ENCODE measurements at places on chromosomes 6 and 20. TPM values are rescaled to one million over a fixed set of nuclear protein-coding genes. Genes with fewer than 3 reads are reported as not detected.

DNA sequence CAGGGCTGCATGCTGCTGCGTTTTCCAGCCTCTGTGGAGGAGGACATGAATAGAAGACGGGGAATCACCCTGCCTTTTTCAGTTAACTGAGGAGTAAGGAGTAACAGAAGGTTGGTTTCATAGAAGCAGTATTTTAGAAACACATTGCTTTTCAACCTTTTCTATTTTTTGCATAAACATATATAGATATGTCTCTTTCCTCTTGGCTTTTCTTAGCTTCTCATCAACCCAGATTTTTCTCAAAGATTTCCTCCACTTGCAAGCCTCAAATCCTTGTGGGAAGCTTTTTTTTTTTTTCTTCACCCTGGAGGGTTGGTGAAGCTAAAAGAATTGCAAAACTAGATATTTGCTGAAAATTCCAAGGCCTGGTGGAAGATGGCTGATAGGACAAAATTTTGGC, 6.0 kb downstream of the SLC24A3 start:
- DNase-seq: no peak

SLC17A4 gene
- 137 TPM for total RNA-seq

DNA sequence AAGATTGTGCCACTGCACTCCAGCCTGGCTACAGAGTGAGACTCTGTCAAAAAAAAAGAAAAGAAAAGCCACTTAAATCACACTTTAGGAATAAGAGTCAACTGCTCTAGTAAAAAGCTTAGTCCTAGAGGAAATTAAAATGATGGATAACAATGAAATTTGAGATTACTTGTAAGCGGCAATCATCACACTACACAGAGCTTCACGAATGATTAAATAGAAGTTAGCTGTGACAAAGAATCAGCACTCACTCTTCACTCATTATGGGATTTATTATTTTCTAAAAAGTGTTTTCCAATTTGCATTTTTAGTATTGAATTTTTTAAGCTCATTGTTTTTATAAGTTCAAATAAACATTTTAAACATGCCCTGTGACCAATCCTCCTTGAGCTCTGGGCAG, 718.0 kb downstream of the UTRN start:
- no peak for DNase-seq

SYCP2 gene
- total RNA-seq: not detected

GRCh38 chr6:89186762-89187161, 30.4 kb downstream of the GABRR1 start:
- no peak for DNase-seq

DNA sequence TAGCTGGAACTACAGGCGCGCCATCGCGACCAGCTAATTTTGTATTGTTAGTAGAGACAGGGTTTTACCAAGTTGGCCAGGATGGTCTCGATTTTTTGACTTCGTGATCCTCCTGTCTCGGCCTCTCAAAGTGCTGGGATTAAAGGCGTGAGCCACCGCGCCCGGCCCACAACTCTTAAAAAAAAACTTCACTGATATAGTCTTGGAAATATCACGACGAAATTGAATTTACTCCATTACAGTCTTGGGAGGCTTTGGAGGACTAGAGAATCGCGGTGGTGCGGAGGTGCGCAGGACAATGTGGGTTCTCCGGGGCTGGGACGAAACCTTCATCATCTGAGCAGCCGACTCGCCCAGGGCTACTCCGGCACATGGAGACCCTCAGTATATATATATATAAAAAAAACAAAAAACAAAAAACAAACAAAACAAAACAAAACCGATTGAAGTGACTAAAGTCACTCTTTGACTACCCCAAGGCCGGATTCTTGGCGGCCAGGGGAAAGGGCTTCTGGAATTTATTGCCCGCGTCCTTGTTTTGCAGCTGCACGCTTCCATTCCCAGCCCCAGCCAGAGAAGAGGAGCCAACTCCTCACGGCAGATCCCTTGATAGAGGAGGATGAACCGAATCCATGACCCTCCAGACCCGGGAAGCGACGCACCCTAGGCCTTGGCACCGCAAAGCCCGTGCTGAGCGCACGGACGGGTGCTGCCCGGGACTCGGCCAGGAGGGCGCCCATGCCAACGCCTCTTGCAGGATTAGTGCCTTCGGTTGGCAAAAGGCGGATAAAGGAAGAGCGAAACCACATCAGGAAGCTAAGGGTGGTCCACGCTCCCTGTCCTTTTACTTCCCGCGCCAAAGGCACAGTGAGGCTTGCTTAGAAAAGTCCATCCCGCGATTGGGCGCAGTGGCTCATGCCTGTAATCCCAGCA, 1.7 kb upstream of the GCM2 start:
- DNase-seq: no peak
